PC-3 (cell line): ENCODE measurements at places on chromosomes 3 and 15. TPM values are rescaled to one million over a fixed set of nuclear protein-coding genes. Genes with fewer than 3 reads are reported as not detected.

DNA sequence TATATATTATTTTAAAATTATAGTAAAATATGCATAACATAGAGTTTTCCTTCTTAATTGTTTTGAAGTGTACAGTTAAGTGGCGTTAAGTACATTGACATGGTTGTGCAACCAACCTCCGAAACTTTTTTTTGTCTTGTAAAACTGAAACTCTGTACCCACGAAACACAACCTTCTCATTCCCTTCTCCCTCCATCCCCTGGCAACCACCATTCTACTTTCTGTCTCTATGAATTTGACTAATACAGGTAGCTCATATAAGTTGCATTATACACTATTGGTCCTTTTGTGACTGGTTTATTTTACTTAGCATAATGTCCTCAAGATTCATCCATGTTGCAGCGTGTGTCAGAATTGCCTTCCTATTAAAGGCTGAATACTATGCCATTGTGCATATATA is 179.4 kb downstream of the SATB1 start:
- DNase-seq = no peak

DNA sequence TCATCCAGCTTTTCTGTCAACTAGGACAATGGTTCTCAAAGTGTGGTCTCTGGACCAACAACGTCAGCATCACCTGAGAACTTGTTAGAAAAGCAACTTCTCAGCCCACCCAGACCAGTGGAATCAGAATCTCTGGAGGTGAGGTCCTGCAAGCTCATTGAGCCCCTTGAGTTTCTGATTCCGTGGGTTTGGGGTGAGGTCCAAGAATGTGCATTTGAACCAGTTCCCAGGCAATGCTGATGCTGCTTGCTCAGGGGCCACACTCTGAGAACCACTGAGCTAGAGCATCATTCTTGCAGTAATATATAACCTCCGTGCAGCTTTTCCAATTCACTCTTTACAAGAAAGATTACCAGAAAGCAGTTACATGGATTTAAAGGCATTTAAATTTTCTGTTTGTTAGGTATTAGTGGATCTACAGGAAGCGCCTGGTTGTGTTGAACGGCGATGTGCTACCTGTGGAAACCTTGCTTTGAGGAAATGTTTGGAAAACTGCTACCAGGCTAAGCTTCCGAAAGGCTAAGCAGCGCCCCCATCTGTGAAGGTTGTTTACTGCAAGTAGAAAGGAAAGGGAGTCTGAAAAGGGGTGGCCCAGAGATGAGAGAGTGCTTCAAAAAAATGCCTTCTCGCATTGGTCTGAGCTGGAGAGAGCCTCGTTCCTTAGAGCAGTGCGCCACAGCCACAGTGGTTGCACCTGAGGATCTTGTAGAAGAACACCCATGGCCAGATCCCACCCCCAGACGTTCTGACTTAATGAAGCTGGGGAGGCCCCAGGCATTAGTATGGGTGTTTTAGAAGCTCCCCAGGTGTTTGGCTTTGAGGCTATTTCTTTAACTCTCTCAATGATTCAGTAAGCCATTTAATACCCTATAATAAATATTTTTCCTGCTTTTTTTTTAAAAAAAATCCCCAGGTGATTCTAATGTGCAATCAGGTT is 50.0 kb downstream of the RLBP1 start:
- DNase-seq = peak; percentile 77

DNA sequence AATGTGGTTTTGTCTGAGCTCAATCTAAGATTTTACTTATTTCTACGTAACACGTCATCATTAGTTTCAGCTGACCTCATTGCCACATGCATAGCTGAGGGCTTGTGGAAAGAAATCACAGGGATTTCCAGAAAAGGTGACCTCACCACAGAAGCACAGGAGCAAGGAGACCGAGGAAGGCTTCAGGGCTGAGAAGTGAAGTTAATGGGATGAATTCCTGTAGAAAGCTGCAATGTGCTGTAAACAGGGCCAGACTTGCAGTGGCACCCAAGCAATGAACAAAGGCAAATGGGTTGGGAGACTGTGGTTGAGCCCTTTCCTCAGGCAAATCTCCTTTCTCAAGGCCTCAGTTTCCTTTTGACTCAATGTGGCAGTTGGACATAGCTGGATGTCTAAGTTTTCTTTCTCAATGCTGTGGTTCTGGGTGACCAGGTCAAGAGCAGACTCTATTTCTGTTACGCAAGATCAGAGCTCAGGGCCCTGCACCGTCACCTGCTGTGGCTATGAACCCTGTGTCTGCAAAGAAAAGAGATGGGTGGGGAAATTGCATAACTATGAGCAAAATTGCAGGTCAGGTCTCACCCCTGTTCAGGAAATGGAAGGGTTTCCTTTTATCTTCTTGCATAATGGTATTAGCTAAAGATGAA is 252.2 kb upstream of the TBL1XR1 start:
- no peak for DNase-seq

DNA sequence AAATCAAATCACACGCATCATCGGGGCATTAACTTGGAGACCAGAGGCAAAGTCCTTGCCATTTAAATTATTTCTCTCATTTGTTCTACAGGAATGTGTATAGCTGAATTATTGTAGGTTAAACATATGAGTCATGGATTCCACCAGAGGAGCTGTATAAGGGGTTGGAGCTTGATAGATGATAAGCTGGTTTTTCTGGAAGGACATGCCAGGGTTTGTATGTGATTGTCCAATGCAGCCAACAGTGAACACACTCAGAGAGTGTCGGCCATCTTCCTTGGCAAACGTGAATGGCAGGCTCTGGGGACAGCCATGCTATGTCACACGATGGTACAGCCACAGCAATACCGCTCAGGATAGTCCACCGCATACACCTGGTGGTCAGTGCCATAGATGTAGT is 25.1 kb downstream of the SSUH2 start:
- DNase-seq = peak; percentile 94

Gene VIPR1
- 3.7 and 7.0 TPM in 2 replicates for total RNA-seq

Gene C3orf62
- 3.9 and 10.3 TPM in 2 replicates for total RNA-seq

Gene SLC2A2
- not detected in 2 replicates for total RNA-seq
